Inflammatory macrophage treated with lipopolysaccharide for 4 hours (primary cell): ENCODE measurements at places on chromosomes 16 and 17.

GRCh38 chr16:86609661-86610060 is 31.3 kb downstream of the FOXL1 start:
- no peak for DNase-seq

- DNase-seq: peak; percentile 97
Observed at GRCh38 chr17:14351493-14351892, 50.6 kb downstream of the HS3ST3B1 start.

DNA sequence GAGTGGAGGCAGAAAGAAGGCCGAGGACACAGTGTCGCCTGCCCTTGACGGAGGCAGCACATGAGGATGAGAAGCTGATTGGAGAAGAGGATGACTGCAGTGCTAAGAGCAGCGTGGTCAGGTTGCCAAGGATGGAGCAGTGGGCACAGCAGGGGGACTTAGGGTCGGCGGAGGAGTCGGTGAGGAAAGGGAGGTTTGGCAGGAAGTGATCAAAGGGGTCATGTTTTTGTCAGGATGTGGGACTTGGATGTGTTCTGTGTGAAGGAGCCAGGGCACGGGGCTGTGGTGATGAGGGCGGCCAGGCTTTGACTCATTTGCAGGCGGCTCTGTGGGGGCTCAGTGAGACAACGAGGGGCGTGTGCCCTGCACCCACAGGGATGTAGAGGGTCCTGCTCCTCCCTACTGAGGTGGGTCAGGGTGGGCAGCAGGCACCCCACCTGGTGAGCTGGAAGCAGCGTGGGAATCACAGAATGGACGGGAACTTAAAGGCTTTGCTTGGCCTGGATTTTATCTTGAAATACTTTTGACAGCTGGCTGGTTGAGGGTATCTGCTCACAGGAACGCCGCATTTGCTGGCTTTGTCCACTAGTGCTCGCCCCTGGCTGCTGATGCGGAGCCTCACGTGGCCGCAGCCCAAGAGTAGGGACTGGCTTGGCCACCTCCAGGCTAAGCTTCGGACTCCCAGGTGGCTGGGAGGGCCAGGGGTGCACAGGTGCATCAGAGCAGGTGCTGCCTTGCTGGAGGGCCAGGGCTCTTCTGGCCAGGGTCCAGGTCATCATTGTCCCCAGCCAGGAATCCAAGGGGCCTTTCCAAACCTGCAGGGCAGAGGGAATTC is 6.0 kb downstream of the MPG start:
- DNase-seq: no peak

DNA sequence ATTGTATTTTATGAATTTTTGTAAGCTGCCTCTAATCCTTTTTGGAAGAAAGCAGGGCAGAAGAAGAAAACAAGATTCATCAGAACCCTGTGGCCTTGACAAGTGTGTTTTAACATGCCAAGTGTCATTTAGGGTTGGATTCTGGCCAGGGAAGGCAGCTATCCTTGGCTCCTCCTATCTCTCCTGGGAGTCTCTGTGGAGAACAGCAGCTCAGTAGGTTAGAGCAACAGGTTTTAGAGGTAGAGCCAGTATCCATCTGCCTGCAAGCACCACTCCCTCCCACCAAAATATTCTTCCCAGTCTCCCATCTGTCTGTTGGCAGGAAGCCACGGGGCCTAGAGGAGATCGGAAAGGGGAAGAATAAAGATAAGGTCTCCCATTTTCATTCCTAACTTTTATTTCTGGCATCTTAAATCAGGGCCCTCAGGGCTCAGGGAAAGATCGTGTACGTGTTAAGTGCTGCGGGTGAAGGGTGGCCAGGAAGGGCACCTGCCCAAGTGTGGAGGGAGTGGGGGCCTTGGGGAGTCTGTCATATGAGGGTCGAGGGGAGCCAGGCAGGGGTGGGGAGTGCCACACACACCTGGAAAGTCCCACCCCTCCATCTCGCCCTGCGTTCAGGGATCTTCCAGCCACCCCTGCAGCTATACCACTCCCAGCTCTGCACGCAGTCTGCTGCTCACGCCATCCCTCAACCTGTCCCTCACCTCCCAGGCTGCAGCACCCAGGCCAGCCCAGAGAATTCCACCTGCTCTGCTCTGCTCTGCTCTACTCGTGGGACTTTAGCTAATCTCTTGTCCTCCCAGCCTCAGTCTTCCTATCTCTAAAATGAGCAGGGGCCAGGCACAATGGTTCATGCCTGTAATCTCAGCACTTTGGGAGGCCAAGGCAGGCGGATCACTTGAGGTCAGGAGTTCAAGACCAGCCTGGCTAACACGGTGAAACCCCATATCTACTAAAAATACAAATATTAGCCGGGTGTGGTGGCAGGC is 17.1 kb upstream of the CPSF4L start:
- no peak for DNase-seq

GRCh38 chr16:20285993-20286499 is 41.3 kb downstream of the GP2 start:
- no peak for DNase-seq

DNA sequence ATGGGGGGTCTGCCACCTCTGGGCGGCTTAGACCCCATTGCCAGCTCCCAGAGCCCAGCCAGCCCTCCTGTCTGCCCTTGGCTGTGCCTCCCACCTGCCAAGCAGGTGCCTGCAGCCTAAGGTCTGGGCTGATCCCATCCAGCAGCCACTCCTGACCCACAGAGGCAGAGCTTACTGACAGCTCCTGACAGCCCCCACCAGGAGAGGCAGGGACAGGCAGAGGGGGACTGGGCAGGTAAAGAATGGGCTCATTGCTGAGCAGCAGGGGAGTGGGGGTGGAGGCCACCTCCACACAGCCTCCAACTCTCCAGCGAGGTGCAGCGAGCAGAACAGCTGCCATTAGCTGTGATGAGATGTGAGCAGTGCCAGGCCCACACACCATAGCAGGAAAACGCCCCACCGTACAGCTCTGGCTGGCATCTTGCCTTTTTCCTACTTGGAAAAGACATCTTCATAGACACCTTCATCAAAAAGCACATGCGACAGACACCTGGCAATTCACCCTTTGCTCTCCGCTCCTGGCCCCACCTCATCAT is 164.4 kb downstream of the C16orf78 start:
- no peak for DNase-seq

GRCh38 chr17:39084558-39084957 is 66.9 kb downstream of the PLXDC1 start:
- DNase-seq: no peak

DNA sequence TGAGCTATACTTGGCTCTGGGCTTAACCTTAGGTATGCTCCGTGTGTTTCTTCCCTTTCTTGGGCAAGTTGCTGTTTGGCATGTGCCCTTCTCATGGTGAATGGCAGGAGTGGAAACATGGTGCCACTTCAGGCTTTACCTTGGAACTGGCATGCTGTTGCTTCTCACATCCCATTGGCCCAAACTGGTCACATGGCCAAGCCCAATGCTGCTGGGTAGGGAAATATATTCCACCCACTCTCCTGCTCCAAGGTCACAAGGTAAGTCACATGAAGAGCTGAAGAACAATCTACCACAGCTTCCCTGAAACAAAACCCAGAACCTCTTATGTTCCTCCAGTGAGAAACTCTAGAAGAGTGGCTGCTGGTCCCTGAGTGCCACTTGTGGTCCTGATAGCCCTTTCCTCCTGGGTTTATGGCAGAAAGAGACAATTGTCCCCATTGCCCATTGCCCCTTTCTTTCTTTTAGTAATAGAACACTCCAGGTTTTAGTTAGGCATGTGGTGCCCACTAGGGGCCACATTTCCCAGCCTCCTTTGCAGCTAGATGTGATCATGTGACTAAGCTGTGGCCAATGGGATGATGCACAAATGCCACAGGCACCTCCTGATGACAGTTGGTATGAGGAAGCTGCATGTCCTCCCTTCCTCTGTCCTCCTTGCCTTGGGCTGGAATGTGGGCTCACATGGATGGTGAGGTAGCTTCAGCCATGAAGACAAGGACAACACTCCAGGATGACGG is 50.3 kb downstream of the MEOX1 start:
- no peak for DNase-seq

GRCh38 chr16:79600638-79601091 is at the start of gene MAF:
Gene MAF, minus strand, starts transcription at chr16:79600737. Its CDS starts 835 bp downstream, at chr16:79599902.
- DNase-seq: peak; percentile 98

DNA sequence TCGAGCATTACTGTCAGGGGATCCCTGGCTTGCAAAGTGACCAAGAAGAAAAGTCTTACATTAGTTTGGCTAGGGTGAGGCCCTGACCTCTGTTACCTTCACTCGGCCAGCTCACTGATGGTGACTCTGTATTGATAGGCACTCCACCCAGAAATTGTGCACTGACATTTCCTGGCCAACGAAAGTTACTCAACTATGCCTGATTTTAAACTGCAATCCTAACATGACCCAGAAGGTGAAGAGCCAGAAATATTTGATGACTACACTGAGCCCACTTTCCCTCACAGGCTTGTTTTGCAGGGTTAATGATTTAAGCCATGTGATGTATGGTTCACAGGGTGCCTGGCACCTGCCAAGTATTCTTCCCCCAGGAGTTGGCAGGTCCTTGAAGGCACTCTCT is 208.2 kb upstream of the MAF start:
- no peak for DNase-seq

- peak; percentile 97 for DNase-seq
Observed at GRCh38 chr17:28728364-28729200, at the start of gene NEK8. Gene NEK8, plus strand, starts transcription at chr17:28728788. Its CDS starts 26 bp downstream, at chr17:28728814.

GRCh38 chr17:8668176-8668740 is 37.7 kb upstream of the MYH10 start:
- DNase-seq: no peak

- DNase-seq: peak; percentile 54
Observed at GRCh38 chr17:31060791-31061550, 33.8 kb upstream of the NF1 start.

DNA sequence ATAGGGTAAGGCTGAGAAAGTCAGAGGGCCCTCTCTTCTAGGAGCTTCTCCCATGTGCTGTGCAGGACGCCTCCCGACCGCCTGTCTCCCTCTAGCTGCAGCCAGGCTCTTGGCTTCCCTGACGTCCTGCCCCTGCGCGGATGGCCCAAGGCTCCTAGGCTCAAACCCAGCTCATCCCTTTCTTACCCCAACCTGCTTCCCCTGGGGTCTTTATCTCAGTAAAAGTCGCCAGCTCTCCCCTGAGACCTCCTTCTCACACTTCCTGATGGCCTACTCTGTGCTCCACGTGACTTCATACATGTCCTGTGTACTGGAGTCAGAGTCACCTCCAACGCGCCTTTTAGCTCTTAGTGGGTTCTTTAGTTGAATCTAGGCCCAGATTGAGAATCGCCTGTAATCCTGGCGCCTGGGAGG is 1.1 kb upstream of the ZNF747 start:
- DNase-seq: peak; percentile 69

- DNase-seq: no peak
Observed at GRCh38 chr16:57842601-57843000, 40.3 kb upstream of the KIFC3 start.

- DNase-seq: peak; percentile 22
Observed at GRCh38 chr17:14833201-14833785, 431.8 kb downstream of the PMP22 start.

- peak; percentile 92 for DNase-seq
Observed at GRCh38 chr17:77842528-77843147, 115.9 kb upstream of the TNRC6C start.

DNA sequence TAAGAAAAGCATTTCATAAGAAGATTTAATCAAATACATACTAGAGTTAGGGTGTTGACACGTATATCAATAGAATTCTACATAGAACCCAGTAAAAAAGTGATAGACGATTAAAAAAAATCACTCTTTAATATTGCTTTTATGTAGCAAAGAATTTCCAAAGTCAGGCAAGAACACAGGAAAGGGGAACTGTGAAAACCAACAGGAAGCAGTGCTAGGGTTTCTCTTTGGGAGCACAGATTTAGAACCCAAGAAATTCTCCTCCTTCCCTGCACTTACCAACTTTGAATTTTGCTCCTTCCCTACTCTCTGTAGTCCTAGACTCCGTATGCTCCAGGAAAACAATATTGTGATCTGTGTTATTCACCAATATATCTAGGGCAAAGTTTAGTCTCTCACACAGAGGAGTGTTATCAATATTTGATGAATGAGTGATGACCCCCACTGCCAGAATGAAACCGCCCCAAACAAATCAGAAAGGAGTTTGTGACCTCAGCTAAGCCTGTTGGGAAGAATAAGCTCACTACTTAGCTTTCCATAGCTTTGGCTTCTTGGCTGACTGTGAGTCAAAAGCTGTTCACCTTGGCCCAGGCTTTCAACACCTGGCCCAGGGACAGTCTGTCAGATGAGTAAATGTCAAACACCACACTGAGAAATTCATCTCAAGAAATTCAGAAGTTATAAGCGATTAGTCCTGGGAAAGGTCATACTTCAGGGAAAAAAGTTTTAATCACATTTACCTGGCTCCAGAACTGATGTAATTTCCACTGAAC is 8.6 kb downstream of the RFWD3 start:
- peak; percentile 55 for DNase-seq

DNA sequence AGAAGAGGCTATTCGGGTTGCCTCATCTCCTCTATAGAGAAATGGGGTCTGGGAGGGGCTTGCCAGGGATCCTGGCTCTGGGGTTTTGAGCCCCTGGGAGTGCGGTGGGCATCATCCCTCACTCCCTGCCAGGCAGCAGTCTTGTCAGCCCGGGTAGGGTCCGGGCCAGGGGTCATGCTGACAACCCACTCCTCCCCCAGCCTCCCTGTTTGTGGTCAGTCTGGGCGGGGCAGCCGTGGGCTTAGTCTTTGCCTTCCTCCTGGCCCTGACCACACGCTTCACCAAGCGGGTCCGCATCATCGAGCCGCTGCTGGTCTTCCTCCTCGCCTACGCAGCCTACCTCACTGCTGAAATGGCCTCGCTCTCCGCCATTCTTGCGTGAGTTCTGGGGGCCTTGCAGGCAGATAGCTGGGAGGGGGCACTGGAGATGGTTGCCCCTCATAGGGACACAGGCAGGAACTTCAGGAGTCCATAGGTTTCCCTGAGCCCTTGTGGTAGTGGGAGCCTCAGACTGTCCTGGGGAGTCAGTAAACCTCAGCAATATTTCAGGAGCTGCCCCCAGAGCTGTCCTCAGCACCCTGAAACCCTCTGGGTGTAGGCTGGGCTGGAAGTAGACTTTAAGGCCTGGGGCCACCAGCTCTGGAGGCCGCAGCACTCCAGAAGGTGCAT is 6.9 kb downstream of the SLC9A5 start:
- no peak for DNase-seq

- no peak for DNase-seq
Observed at GRCh38 chr16:6229186-6229585, 1103.5 kb upstream of the RBFOX1 start.

DNA sequence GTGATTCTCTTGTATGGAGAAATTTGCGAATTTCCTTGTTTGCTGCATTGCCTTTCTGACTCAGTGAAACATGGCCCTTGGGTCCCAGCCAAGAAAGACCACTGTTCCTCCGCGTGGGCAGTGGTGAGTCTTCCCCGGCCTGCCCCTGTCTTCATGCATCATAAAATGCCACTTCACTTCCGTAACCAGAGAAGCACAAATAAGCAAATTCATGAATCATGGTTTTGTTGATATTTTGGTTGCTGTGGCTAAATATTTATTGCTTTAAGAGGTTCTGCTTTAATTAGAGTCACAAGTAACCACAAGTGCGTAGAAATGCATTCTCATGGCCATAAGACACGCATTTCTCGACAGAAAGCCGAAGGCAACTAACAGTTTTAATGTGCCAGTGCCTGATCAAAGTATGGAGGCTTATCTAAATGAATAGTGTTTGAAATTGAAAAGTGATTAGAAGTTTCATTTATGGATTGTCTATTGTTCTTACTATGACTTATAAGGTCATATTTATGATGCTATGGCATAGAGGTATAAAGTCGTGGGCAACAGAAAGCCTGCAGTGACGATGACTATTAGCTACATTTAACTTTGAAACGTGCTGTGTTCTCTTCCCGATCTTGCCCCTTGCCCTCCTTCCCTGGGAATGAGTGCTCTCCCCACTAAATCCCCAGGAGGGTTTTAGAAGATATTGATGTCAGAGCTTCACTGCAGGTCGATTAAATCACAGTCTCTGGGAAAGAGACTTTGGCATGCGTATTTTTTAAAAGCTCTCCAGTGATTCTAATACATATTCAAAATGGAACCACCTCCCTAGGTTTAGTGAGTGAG is 76.0 kb downstream of the WIPI1 start:
- peak; percentile 99 for DNase-seq
